ENCODE measurements at places on chromosomes 2 and 18. TPM values are rescaled to one million over a fixed set of nuclear protein-coding genes. Genes with fewer than 3 reads are reported as not detected.

Gene AMER3
- total RNA-seq = not detected

Gene PIEZO2
- 0.12 TPM for total RNA-seq

Gene IFT172
- total RNA-seq = 40.7 TPM

Gene IL18R1
- total RNA-seq = 0.33 TPM

Gene TRIM54
- 0.33 TPM for total RNA-seq

Gene COX5B
- total RNA-seq = 262 TPM

Gene CERS6
- 14.2 TPM for total RNA-seq

Gene SP5
- not detected for total RNA-seq

Gene CRYGC
- total RNA-seq = not detected

Gene HMSD
- total RNA-seq = 0.25 TPM

Gene ASNSD1
- 77.4 TPM for total RNA-seq

Gene DIPK1C
- total RNA-seq = not detected

Gene ABCG8
- not detected for total RNA-seq

Gene MIB1
- total RNA-seq = 82.9 TPM

Gene DOK1
- 35.0 TPM for total RNA-seq

Gene TEX51
- total RNA-seq = not detected

Gene PKDCC
- total RNA-seq = 55.4 TPM

Gene CSRNP3
- total RNA-seq = 1.9 TPM
